ENCODE measurements at places on chromosomes 2 and 18.

GRCh38 chr2:193469251-193469650, 1274.5 kb upstream of the TMEFF2 start:
- no peak for DNase-seq

DNA sequence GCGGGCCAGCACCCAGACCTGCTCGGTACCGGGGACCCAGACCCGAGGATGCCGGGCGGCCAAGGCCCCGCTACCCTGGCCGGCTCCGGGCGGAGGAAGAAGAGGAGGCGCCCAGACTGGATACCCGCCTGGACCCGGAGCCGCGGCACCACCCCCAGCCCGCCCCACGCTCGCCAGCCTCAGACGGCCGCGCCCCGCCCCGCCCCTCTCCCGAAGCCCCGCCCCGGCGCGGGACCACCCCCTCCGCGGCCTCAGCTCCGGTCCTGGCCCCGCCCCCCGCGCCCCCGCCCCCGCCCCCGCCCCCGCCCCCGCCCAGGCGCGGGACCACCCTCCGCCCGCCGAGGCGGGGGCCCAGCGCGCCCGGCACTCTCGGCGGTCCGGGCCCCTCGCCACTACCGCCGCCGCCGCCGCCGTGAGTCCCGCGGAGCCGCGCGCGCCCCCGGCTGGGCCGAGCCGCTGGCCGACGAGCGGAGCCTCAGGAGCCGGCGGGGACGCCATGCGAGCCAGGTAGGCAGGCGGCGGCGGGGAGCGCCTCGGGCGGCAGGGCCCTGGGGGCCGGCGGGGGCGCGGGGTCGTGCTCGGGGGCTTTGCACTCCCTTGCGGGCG, at the start of gene SH3BP4:
Gene SH3BP4, plus strand, starts transcription at position 354 of the 606 bp plus-strand sequence. CDS start 82,986 bp downstream, outside the sequence.
- peak; percentile 82 for DNase-seq

DNA sequence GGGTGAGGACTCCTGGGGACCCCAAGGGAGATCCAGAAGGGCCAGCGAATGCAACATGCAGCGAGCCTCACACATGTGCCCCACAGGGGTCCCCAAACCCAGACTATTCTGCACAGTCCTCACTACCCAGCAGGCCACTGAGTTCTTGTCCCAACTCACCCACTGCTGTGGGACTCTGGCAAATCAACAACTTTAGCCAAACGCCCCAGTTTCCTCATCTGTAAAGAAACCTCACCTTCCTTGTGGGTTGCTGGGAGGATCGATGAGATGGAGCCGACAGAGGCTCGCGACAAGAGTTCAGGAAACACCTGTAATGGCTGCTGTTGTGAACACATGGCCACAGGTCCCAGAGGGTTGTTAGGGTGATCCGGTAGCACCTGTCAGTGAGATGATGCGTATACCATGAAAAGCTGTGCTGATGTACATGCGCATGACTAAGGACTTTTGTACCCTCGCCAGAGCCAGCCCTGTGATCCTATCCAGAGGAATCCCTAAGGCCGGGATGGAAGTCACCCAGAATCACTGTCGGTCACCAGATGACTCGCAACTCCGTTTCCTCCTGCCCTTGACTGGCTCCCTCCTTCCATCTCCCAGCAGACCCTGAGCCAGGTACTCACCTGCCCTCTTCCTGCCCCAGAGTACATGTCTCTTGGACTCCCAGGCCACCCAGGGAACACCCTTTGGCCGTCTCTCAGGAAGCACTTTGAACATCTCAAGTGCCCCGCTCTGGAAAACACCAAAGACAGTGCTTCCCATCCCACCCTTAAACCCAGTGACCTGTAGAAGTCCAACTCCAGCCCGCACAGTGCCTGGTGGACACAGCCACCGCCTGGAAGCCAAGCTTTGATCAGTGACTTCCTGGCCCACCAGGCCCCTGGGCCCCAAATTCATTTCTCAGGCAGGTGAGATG, 103.3 kb upstream of the ID2 start:
- no peak for DNase-seq

GRCh38 chr2:155692106-155692505, 640.4 kb downstream of the NR4A2 start:
- DNase-seq, result no peak

GRCh38 chr2:177579486-177580036, 187.0 kb downstream of the AGPS start:
- no peak for DNase-seq

GRCh38 chr18:79859314-79859713, 61.6 kb downstream of the KCNG2 start:
- no peak for DNase-seq

- no peak for DNase-seq
These were observed 780.8 kb upstream of the KLHL29 start for GRCh38 chr2:22604136-22604535.

DNA sequence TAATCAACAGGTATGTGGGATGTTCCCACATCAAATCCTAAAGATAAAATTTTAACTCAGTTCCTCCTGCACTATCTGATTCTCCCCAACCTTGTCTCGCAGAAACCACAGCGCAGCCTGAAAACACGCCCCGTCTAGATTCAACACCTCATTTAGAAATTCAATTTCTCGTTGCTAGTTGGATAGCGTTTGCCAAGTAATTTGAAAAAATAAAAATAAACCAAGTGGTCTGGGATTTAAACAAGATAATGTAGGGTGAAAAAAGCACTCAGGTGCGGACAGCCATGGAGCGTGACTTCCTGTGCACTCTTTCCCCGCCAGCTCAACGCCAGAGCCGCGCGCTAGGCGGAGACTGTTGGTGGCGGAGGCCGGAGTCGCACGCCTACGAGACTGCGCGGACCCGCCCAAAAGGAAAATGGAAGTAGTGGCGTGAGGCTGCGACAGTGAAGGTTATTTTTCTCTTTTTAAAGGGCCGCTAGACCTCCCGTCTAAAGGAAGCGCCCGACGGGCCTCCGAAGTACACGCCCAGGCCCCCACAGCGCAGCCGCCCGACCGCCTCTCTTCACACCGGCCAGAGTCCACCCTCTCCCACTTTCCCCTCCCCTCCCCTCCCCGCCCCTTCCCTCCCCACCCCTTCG, 615 bp upstream of the CCNT2 start:
- no peak for DNase-seq

DNA sequence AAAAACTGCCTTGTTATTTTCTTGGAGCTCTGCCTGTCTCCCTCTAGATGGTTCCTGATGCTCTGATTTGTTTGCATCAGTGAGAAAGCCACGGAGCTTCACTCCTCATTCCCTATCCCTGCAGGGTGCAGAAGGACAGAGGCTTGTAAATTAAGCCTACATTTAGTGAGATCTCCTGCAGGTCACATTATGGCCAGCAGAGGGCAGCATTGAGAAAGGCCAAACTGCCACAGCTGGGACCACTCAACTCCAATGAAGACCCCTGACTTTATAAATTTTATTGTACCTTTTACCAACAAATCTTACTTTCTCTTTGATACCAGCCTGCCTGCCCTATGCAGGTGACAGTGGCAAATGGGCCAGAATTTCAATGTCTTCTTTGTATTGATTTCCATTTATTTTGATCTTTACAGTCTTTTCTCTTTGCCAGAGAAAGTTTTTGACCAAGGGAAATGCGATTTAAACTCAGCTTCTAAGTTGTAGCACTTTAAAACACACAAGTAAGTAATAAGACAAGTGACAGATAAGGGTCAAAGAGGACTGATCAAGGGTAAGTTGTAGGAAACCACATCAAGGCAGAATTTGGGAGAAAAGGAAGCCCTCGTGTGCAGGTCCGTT, 1029.1 kb upstream of the KLHL29 start:
- DNase-seq, result peak; percentile 16

- peak; percentile 47 for DNase-seq
These were observed 4.3 kb upstream of the ASIC4 start for GRCh38 chr2:219509780-219510511.

- no peak for DNase-seq
These were observed 214.8 kb upstream of the PID1 start for GRCh38 chr2:229485857-229486256.

DNA sequence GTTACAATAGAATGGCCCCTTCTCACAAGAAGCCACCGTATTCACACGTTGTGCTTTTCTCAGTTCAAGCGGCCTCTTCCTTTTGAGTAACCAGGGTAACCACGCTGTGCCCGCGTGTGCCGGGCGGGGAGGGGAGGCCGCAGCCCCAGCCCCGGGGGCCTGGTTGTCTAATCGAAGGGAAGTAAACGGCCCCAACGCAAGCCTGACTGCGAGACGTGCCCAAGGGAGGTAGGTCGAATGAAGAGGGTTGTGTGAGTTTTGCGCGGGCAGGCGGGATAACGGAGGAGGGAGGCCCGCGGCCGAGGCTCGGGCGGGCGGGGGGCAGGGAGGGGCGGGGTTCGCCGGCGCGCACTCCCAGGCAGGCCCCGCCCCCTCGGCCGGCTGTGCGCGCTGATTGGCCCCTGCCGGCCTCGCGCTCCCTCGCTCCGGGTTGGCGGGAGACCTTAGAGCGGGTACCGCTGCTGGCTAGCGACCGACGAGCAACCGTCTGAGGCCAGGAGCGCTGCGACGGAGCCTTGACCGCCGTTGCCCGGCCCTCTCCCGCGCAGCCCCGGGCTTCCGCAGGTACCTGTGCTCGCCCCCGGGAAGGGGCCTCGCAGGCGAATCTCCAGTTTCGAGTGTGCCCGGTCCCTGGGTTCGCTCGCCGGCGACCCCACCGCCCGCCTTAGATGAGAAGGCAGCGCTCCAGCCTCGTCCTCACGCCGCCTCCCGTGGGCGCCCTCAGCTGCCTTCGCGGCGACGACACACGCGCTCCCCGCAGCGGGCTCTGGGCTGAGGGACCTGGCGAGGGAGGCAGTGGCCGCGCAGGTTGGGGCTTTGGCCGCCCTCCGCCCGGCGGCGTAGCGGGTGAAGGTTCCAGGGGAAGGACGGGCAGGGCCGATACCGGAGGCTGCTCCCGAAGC, at the start of gene SPDYA:
Gene SPDYA, plus strand, starts transcription at position 451 of the 902 bp plus-strand sequence. CDS start 5,181 bp downstream, outside the sequence.
- DNase-seq, result peak; percentile 70

GRCh38 chr2:168006498-168006897, 240.9 kb downstream of the STK39 start:
- DNase-seq, result no peak

- no peak for DNase-seq
These were observed 139.0 kb upstream of the HNRNPA3 start for GRCh38 chr2:177073611-177074010.

GRCh38 chr2:200259577-200259957, 46.9 kb upstream of the SPATS2L start:
- no peak for DNase-seq

DNA sequence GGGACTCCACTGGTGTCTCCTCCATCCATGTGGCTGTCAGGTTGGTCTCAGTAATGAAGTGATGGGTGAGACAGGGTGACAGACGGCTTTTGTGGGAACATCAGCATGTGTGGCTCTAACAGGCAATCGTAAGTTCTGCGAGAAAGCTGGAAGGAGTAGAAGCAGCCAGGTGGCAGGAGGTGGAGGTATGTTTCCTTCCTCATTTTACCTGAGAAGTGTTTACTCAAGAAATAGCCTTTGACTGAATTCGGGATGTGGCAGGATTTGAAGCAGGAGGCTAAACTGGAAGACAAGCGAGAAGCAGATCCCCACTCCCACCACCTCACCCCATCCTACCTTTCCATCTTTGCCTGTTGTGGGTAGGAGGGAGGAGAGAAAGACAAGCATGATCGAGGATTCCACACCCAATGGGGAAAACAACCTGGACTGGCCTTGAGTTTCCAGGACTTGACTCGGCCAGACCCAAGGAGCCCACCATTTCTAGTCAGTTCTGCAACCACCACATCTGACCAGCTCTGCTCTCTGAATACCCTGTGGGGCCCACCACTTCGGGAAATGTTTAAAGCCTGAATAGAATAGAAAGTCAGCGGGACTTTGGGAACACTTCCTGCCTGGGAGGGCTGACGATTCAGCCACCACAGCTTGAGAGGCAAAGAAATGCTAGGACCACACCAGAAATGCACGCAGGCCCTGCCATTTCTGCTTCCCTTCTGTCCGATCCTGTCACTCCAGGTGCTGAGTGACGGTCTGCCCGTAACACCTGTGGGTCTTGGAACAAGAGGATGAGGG, 1.2 kb downstream of the ABCG8 start:
- no peak for DNase-seq

DNA sequence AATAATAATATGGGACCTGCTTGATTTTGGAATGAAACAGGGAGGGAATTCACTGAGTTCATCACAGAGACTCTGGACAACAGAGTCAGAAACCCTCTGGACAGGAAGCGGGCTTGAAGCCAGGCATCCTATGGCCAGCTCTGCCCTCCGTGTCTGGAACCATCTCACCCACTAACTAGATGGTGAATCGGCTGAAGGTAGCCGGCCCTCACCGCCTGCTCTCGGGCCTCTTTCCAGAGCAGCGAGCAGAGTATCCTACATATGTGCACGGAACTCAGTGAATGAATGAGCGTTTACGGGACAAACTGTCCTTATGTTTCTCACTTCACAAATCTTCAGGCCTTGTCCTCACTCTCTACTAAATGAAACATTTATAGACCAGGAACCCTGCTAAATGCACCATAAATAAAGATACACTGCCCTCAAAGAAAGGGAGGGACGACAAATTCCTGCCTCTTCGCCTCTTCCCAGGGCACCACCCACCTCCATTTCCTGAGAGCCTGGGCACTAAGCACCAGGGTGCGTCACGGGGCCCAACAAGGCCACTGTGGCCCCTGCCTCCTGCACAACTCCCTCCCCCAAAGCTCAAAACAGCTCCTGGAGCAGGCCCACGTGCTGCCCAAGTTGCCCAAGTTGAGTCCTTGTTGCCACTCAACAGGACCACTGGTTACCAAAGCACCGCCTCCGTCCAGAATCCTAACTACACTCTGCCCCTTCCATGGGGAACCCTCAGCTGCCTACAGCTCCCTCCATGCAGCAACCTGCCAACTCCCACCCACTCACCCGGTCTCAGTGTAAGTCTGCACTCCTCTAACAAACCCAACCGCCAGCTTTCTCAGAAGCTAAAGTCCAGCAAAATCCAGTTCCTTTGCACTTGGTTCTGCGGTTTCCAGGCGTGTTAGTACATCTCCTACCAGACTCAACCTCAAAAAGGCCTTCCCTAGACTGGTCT, 1.7 kb downstream of the TBC1D8 start:
- DNase-seq, result no peak

DNA sequence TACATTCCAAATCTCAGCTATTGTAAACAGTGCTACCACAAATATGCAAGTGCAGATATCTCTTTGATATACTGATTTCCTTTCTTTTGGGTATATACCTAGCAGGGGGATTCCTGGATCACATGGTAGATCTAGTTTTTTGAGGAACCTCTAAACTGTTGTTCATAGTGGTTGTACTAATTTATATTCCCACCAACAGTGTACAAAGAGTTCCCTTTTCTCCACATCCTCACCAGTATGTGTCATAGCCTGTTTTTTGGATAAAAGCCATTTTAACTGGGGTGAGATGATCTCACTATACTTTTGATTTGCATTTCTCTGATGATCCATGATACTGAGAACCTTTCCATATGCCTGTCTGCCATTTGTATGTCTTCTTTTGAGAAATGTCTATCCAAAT, 6.3 kb upstream of the CCNT2 start:
- DNase-seq, result peak; percentile 51

DNA sequence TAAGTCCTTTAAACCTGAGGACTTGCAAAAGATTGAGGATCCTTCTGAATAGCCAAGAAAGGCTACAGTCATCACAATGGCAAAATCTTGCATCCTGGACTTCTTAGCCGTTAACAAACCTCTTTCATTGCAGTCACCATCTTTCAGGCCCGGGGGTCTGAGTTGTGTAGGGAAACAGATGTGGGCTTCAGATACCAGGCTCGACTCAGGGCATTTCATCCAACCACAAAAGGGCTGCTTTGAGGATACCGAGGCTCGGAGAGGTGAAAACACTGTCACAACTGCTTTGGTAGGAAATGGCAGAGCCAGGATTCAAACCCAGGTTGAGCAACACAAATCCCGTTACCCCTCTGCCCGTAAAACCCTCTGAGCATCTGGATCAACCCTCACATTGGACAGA, 147.4 kb downstream of the TFCP2L1 start:
- no peak for DNase-seq

All from fibroblast of skin of back (primary cell).